Activated CD4-positive, alpha-beta T cell treated with anti-CD3 and anti-CD28 coated beads, Interleukin-2, amount 10 ng/mL, durations not matched to agents 7 days and 5 days (primary cell): ENCODE measurements at places on chromosomes 5 and 9.

DNA sequence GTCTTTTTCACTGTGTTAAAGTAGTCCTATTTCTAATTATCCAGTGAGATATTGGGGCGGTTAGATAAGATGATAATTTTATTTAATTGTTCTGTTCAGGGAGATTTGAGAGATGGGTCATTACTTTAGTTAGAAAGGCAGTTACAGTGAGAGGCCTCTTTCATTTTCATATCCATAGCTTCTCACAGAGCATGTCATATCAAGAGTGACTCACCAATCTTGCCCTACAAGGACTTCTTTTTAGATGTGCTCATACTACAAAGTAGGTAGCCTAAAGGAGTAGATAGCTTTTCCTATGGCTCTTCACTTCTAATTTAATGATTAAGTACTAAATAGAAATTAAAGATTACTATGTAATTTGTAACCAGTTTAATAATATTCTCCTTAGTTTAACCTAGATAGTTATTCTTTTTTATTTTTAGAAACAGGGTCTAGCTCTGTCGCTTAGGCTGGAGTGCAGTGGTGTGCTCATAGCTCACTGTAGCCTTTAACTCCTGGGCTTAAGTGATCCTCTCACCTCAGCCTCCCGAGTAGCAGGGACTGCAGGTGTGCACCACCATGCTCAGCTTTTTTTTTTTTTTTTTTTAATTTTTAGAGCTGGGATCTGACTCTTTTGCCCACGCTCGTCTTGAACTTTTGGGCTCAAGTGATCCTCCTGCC, 71.0 kb downstream of the FER start:
- DNase-seq: no peak

DNA sequence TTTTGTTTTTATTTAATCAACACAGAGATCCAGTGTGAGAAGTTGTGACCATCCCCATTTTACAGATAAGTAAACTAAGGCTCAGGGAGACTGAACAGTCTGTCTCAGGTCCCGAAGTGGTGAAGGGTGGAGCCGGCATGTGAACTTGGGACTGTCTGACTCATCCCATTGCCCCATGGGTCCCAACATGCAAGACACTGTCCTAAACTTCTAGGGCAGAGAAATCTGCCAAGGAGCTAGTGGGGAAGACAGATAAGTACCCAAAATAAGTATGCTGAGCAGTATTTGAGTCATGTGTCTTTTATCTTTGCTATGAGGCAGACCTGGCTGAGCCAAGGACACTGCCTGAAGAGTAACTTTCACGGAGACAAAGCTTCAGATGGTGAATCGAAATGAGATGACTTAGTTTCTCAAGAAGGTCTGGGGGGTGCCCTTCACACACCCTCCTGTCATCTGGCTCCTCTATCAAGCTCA, 64.3 kb upstream of the SLC25A51 start:
- no peak for DNase-seq

GRCh38 chr5:106142116-106142515, 1528.6 kb downstream of the EFNA5 start:
- DNase-seq: no peak

DNA sequence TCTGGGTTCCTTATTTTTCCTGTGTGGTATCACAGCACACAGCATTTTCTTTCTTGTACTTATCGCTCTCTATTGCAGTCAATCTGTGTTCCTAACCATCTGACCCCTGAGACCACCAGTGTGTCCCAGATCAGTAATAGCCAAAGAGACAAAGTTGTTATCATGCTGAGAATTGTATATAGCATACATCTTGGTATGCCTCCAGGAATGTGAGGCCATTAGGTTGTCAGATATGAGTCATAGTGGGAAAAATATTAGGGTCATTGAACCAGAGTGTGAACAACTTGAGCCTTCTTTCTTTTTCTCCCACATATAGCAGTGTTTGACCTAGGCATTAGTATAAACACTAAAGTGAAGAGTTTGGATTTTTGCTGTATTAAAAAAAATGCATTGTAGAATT, 106.3 kb downstream of the NDUFAF2 start:
- no peak for DNase-seq

- DNase-seq: no peak
These were observed 3.1 kb upstream of the GLIS3 start for GRCh38 chr9:4303006-4303405.
